Spleen (tissue), 13 donors: ENCODE measurements at places on chromosomes 2 and 18. TPM values are rescaled to one million over a fixed set of nuclear protein-coding genes. Genes with fewer than 3 reads are reported as not detected.

- DNase-seq = no peak
Measured at GRCh38 chr2:100423631-100424030, 6.2 kb upstream of the CHST10 start.

The NEU2 gene
- not detected for total RNA-seq

The TP53I3 gene
- total RNA-seq = 13.3 TPM

GRCh38 chr18:9545029-9545428, 69.3 kb downstream of the PPP4R1 start:
- no peak for DNase-seq

DNA sequence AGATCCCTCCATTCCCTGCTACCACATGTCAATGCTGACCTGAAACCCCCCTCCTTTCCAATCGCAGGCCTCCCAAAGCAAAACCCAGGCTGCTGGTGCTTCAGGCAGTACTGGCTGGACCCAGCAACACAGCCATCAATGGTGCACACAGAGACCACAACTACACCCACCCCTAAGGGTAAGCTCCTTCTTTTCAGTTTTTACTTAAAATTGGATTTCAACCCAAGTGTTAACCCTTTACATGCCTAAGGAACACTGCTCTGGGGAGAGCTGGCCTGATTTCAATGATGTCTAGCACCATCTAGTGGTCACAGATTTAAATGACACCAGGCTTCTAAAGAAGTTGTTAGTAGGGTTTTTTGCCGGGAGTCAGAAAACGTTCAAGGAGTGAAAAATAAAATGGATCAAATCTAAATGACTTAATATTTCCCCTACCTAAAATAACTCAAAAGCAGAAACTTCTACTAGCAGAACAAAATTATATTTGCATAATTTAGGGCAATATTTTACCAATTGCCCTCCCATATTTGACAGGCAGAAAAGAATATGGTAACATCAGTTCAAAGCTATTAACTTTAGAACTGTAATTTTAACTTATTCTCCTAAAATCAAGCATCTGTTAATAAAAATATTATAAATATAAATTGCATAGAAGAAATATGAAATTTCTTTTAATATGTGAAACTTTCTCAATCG, 24.6 kb downstream of the FECH start:
- no peak for DNase-seq
